ENCODE measurements at places on chromosomes 2 and 18. TPM values are rescaled to one million over a fixed set of nuclear protein-coding genes. Genes with fewer than 3 reads are reported as not detected.

GRCh38 chr2:107556038-107556627 is 270.6 kb upstream of the RGPD4 start:
- no peak for DNase-seq

DNA sequence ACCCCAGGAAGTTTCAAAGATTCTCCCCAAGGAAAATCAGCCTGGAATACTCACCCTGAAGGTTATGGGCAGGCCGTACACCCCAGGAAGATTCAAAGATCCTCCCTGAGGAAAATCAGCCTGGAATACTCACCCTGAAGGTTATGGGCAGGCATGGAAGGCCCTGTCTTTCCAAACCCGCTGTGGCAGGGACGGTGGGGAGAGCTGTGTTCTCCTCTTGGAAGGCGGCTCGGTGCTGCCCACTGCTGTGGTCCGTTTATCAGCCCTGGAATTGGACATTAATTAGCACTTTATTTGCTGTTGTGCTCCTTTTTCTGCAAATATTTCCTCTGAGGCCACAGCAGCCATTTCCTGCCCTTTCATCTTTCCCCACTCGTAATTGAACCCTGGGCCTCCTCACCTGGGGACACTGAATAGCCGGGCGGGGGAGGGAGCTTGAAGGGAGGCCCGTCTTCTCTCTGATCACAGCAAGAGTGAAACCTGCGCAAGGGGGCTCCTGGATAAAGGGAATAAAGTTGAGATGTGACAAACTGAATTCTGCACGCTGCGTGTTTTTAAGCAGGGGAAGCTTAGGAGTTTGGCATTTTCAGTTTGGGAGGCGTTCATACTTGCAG is 308.7 kb upstream of the SALL3 start:
- DNase-seq, result no peak

- DNase-seq, result no peak
Observed at GRCh38 chr2:35035883-35036282, 1319.7 kb upstream of the CRIM1 start.

GRCh38 chr2:201942531-201942930 is 91.1 kb upstream of the FZD7 start:
- DNase-seq, result no peak

GRCh38 chr2:196137271-196137670 is 34.1 kb downstream of the STK17B start:
- DNase-seq, result no peak

DNA sequence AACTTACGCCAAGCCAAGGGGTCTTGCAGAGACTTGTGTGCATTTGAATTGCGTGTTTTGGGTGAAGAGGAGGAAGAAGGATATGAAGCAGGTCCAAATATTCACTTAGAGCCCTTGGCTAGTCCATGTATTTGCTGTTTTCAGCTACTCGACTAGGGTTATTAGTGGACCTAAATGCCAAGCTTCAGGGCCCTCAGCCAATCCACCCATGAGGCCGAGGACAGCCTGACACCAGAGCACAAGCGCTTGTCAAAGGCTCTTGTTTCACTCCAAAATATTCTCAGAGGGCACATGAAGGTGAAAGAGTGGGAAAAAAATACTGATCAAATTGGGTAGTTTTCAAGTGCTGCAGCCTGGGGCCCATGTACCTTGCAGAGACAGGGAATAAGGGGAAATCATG is 174.8 kb upstream of the ACAA2 start:
- no peak for DNase-seq

DNA sequence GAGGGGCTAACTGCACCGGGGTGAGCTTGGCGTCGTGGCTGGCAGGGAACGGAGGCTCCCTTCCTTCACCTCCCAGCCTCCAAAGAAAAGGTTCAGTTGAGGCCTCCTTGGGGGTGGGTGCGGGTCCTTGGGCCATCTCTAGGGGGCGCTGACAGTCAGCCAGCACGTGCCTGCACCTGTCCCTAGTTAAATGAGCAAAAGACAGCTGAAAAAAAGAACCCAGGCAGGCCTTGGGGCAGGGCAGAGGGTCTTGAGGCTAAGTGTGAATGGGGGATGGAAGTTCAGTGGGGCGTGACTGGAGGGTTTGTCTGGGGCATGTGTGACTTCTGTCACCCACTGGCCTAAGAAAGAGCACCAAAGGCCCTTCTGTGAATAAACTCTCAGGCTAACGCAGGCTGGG is 56.4 kb downstream of the ZFP36L2 start:
- DNase-seq, result peak; percentile 61

- DNase-seq, result peak; percentile 26
Observed at GRCh38 chr2:444937-445884, 157.3 kb upstream of the ALKAL2 start.

DNA sequence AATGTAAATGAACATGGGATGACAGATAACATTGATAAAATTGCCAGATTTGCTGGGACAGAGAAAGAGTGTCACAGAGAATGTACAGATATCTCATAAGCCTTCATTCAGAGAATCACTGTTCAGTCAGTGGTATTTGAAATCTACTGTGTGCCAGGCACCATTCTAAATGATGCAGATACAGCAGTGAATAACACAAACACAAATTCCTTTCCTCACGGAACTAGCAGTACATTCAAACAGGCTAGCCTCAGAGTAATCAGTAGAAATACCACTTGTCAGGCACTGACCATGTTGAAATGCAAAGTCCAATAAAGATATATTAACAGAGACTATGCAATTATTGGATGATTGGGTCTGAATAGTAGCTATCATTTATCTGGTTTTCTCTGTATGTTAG is 211.0 kb downstream of the RDH14 start:
- no peak for DNase-seq

GRCh38 chr18:57150828-57151227 is 3.9 kb downstream of the BOD1L2 start:
- no peak for DNase-seq

GRCh38 chr2:55751966-55752365 is 58.3 kb upstream of the PNPT1 start:
- DNase-seq, result no peak

- DNase-seq, result no peak
Observed at GRCh38 chr18:73782405-73782804, 365.2 kb downstream of the FBXO15 start.

DNA sequence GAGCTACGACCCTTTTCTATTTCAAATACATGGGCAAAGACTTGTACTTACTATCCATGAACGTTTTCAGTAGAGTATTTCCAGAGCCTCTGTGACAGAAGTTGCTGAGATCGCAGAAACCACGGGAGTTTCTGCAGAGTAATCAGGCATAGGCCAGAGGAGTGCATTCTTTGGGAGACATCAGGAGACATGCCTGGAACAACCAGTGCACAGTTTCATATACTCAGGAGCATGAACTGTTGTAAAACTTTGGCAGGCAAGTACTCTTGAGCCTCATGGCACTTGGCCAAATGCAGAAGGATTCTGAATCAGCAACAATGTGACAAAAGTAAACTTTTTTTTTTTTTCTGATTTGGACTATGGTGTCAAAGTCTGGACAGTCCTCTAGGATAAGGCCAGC is 307.1 kb downstream of the GRB14 start:
- no peak for DNase-seq

- DNase-seq, result no peak
Observed at GRCh38 chr2:54523324-54523959, 67.3 kb downstream of the SPTBN1 start.

- no peak for DNase-seq
Observed at GRCh38 chr18:47480166-47480565, 228.7 kb upstream of the SKOR2 start.

- no peak for DNase-seq
Observed at GRCh38 chr2:218256612-218257350, 4.0 kb upstream of the GPBAR1 start.

DNA sequence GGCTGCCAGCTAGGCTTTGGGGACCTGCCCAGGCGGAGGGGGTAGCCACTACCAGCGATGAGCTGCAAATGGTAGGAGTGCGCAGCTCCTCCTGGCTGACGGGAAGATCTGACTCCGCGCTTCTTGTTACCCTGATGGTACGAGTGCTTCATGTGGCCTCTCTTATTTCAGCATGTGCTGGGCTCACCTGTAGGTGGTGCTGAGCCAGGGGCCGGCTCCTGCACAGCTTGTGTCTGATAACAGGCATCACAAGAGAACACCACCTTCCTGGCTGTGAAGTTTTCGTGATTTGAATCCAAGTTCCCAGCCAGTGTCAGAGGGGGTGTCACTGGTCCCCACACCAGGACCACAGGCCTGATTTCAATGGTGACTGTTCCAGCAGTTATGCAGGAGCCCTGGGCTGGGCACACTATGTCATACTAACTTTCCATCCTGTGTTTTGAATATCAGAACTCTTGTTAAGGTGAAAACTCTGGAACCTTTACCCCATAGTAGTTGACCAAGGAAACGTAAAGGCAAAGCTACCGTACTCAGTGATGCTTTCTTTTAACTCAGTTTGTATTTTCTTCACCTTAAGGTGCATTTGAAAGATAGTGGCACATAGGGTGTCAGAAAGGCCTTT is 28.0 kb downstream of the APCDD1 start:
- no peak for DNase-seq

DNA sequence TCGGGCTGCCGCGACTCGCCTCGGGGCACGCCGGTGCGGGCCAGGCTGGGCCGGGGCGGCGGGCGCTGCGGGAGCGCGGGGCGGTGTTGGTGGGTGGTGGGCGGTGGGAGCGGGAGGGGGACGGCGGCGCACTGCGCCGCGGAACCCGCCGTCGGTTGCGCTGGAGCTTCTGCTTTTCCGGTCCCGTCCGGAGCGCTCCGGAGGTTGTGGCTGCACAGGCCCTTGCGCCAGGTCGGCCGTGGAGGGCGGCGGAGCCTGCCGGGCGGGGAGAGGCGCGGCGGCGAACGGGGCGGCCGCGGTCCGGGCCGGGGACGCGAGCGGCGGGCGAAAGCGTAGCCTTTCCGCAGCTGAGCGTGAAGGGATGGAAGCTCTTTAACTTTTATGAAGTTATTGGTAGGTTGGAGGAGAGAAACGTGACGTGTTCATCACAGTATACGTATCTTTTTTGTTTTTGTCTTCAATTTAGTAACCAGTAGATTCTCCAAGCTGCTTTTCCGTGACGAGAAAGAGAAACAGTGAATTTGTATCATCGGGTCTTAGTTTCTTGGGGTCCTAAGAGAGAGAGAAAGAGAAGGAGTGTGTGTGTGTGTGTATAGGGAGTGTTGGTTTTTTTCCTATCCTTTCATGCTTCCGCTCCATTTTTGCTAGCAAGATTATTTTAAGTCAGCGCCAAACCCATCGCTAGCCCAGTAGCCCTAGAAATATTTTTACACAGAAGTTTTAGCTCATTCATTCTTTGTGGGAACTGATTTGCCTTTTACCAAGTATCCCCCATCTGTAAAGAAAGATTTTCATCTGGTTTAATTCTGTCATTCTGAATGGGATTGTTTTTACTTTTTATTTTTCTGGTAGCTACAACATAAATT is 535 bp downstream of the ATG4B start:
- DNase-seq, result no peak

GRCh38 chr2:104487366-104487765 is 366.5 kb upstream of the POU3F3 start:
- no peak for DNase-seq

DNA sequence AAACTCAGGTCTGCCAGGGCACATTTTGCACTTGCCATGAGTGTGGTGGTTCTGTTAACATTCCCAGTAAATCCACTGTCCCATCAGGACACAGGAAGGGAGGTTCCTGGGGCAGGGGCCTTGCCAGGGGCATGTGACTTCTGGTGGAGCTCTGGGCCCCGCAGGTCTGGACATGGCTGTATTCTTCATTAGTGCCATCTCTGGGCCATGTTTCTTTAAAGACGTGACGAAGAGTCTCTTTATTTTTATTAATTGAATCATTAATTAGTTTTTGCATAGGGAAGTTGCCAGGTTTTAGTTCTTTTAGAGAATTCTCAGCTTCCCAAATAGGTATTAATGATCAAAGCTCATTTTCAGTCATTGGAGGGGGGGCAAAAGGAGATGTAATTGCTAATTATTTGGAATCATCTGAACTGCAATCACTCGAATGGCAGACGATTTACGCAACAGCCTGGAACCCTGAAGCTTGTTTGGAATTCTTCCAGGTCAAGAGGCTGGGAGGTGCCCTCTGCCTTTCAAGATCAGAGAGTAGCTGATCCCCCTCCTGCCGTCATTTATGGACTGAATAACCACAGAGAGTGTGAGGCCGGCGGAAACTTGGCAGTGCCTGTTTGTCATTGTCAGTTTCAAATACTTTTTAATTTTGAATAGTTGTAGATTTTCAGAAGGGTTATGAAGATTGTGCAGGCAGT is 106.2 kb downstream of the RTP5 start:
- no peak for DNase-seq

- no peak for DNase-seq
Observed at GRCh38 chr18:9539283-9539682, 64.0 kb downstream of the RALBP1 start.

GRCh38 chr2:102780467-102780866 is 18.6 kb downstream of the TMEM182 start:
- DNase-seq, result no peak

DNA sequence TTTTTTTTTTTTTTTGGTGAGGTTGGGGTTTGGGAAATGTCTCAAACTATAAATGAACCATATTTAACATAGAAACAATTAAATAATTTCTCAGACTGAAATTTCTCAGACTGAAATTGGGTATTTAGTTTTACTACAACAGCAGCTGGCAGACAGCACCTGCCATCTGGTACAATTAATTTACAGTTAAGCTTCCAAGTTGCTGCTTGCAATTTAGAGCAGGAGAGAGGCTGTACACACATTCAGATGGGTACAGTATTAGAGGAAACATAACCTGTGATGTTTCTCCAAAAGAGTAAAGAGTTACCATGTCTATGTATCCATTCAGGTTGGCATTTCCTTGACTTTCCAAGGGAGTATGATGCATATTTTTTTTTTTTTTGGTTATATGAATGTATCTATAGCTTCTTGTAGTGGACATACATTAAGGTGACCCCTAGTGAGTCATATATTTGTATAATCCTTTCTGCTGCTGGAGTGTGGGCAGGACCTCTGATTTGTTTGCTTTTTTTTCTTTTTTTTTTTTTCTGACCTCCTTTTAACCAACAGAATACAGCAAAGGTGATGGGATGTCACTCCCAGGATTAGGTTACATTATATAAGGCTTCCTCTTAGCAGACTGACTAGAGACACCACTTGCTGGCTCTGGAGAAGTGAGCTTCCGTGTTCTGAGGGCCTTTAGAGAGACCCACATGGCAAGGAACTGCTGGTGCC is 201.7 kb downstream of the PTH2R start:
- no peak for DNase-seq

DNA sequence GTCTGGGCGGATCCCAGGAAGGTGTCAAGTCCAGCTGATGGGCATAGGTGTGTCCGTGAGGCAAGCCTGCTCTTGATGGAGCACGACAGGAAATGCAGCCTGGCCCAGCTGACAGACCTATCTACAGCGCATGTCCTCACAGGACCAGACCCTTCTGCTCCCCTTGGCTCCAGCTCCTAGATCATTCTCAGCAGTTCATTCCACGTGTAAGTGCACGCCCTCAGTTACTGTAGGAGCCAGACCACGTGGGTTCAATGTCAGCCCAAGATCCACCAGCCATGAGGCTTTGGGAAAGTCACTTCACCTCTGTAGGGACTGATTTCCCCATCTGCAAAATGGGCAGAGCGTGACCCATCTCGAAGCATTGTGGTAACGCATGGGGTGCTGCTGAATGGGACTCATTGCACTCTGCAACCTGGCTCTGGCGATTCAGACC is 47.8 kb downstream of the TMEM17 start:
- no peak for DNase-seq

Gene GALR1
- total RNA-seq, result not detected

Gene MAP3K19
- total RNA-seq, result not detected

Gene ESCO1
- total RNA-seq, result 20.1 TPM

Gene CRYGC
- total RNA-seq, result not detected

Gene PARD6G
- total RNA-seq, result 0.26 TPM

Gene MGAT5
- 34.5 TPM for total RNA-seq

Gene ATP8B1
- 1.5 TPM for total RNA-seq

Gene PTCD3
- total RNA-seq, result 161 TPM

Gene DNAH6
- total RNA-seq, result 0.21 TPM

Gene DES
- total RNA-seq, result 0.39 TPM

Gene SPAST
- 17.9 TPM for total RNA-seq

Gene GRHL1
- total RNA-seq, result 0.49 TPM

Gene C2orf72
- 2.4 TPM for total RNA-seq

Gene ALPP
- not detected for total RNA-seq

All from activated naive CD8-positive, alpha-beta T cell treated with anti-CD3 and anti-CD28 coated beads for 36 hours (primary cell).